ENCODE measurements at places on chromosomes 13 and 19.

DNA sequence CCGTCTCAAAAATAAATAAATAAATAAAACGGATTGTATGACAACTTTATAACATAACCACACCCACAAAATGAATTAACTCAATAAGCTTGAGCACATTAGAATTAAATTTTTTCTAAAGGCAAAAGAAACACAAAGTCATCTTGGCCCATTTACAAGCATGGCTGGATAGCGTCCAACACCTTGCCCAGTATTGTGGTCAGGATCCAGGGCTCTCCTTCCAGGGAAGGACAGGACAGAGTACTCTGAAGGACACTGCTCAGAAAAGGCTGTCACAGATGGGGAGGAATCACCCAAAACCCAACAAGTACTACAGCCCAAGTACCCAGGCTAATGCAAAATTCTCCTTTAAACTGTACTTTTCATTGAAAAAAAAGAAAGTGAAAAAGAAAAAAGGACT, 27.1 kb downstream of the SUGP2 start:
- DNase-seq = no peak

GRCh38 chr13:99979453-99980200, 2.0 kb upstream of the ZIC2 start:
- DNase-seq = no peak

- DNase-seq = no peak
Measured at GRCh38 chr13:73842626-73843025, 291.6 kb downstream of the KLF12 start.

DNA sequence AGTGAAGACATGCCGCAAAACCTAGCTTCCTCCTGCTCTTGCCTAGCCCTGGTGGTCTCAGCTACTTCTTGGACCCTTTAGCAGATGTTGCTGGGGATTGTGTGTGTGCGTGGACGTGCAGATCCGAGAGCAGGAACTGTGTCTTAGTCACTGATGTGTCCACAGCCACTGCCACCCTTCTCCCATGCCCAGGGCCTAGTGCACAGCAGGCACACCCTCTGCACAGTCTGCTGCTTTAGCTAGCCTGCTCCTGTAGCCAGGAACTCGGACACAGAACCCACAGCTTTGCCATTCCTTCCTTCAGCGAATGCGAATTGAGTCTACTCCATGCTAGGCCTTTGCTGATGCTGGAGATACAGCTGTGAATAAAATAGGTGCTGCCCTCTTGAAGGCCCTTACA, 2.3 kb downstream of the CLPTM1 start:
- no peak for DNase-seq

GRCh38 chr13:56924401-56924800, 216.3 kb upstream of the PRR20A start:
- no peak for DNase-seq

DNA sequence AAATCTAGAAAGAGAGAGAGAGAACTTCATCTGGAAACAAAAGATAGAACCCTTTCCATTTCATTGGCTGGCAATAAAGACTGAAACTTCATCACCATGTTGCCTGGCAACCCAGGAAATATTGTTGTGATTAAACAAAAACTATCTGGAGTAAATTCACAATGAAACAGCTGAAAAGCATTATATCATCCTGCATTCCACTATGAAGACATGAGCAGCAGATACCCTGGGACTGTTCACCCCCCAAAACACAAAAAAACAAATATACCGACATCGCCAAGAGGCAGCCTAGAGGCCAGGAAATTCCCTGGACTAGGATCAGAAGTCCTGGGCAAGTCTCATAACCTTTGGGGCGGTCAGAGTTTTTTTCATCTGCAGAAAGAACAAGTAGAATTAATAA, 158.3 kb downstream of the FOXO1 start:
- peak; percentile 53 for DNase-seq

GRCh38 chr13:40407567-40407966, 258.9 kb downstream of the FOXO1 start:
- DNase-seq = no peak

DNA sequence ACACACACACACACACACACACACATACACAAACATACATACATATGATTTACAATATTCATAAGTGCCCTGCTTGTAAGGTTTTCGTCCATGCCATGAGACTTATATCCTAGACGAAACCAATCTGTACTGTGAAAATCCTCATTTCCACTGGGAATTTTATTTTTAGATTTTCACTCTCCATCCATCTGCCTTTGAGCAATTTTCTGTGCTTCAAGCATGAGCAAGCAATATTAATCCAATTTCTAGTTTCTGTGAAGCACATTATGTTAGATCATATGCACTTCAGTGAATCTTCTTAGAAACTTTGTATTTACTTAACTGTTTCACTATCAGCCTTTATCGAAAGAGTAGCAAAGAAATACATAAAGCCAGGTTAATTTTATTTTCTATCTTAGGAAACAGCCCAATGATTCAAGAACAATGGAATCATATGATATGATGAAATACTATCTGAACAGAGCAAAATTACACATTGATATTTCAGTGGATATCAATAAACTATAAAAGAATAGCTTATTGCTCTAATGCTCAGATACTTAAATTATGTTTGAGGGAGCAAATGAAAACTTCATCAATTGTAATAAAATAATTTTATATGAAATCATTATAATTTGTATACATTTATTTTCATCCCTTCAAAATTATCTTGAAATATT, 1100.7 kb upstream of the MIR17HG start:
- DNase-seq = no peak

Data from CD4-positive, alpha-beta T cell treated with Interleukin-4 for 4 hours (primary cell).